NCI-H1048 (cell line): ENCODE measurements at places on chromosomes 2 and 18.

GRCh38 chr2:207288628-207289027 is 122.9 kb upstream of the KLF7 start:
- no peak for DNase-seq

GRCh38 chr18:41263956-41264355 is 691.1 kb upstream of the PIK3C3 start:
- DNase-seq, result no peak

- DNase-seq, result no peak
Observed at GRCh38 chr2:104854498-104855220, 744 bp downstream of the POU3F3 start.

DNA sequence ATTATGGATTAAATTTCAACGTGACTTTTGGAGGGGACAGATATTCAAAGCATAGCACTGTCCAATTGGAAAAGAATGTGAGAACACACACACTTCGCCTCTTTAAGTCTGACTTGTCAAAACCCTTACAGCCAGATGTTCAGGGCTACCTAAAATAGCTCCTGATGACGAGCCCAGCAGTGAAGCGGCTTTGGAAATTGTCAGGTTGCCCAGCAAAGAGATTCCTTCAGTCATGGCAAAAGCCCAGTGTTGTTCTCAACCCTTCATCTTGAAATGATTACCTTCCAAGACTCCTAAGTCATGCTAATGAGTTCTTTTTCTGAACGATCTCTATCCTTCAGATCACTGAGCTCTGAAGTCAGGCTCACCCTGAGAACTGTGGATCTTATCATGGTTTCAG is 436.6 kb downstream of the LRATD1 start:
- DNase-seq, result no peak

- no peak for DNase-seq
Observed at GRCh38 chr2:195732574-195732973, 75.5 kb downstream of the SLC39A10 start.

DNA sequence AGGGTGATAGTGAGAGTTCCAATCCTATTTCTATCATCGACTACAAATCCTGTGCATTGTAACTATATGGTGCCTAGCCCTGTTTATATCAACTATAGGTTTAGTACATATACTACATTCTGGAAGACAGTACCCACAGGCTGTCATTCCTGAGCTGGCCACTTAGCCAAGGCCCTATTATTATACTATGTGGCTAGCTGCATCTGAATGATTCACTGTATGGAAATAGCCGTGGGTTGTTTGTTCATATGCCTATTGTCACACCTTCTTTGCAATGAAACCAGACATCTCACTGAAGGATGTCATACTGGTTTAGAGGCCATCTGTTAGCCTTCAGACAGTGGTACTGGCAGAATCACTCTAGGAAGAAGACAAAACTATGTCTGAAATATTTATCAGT is 62.3 kb upstream of the FSIP2 start:
- no peak for DNase-seq

DNA sequence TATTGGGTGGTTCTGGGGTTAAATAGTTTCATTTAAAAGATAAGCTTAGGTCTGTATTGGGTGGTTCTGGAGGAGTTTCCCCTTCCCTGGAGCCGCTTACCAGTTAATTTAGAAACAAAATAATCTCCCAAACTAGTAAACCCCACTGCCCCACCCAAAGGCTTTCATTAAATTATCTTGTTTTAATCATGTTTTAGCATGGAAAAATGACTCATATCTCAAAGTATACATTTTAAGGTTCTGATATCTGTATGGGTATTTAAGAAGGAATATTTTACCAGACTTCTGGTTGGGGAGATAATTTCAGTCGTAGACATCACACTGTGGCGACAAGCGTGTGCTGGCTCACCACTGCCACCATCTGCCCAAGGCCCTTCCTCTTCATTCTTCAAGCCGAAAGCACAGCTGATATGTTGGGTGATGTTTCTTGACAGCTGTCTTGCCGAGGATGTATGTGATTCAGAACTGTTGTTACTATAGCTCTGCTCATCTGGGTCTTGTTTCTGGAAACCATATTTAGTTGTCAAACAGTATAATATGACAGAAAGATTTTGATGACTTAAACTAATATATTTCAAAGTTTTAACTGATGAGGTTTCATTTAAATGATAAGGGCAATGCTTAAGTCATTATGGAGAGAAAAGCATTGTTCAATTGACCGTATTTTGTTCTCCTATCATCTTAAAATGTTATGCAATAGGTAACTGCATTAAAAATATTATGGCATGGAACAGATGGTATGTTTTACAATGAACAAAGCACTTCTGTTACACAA is 5.1 kb downstream of the FIGLA start:
- no peak for DNase-seq

DNA sequence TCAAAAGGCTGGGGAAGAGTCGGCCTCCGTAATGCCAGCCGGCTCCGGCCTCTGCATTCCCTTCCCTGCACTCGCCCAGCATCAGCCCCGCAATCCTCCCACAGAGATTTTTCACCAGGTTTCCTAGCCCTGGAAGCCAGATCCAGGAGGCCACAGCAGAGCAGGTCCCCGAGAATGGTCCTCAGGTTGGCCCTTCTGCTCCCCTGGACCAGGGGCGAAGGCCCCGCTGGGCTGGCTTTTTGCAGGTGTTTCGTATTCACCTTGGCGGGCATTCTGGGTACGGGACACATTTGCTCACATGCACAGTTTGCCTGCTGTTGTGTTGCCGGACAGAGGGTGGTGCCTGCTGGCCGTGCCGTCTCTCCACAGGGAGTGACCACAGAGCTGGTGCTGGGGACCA is 309.5 kb downstream of the NDUFA10 start:
- DNase-seq, result no peak

GRCh38 chr2:186862869-186863709 is 14.1 kb upstream of the ZSWIM2 start:
- no peak for DNase-seq

GRCh38 chr18:21230436-21230835 is 11.6 kb upstream of the GREB1L start:
- DNase-seq, result no peak

GRCh38 chr2:75453384-75454240 is 107.1 kb downstream of the EVA1A start:
- no peak for DNase-seq

DNA sequence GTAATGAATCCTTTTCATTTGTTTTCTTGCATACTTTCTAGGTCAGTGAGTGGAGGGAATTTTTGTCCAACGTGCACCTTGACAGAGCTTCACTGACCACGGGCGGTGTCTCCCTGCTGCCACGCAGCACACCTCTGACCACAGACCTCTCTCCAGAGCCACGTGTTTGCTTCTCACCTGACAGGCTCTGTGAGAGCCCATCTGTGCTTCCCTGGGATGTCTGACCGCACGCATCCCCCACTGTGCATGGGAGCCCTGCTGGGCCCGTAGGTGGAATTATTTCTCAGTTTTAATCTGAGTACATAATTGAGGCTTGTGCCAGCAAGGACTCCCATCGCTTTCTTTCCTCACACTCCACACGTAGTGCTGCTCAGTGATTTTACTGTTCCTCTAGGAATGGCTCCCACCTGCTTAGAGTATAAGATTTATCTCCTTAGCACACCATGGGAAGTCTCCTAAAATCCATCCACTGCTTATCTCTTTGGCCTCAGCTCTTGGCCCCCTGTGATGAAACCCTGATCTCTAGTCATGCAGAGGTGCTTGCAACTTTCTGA is 482.6 kb downstream of the TSN start:
- DNase-seq, result no peak

- DNase-seq, result no peak
Observed at GRCh38 chr2:223594831-223595230, 7.3 kb downstream of the SCG2 start.

DNA sequence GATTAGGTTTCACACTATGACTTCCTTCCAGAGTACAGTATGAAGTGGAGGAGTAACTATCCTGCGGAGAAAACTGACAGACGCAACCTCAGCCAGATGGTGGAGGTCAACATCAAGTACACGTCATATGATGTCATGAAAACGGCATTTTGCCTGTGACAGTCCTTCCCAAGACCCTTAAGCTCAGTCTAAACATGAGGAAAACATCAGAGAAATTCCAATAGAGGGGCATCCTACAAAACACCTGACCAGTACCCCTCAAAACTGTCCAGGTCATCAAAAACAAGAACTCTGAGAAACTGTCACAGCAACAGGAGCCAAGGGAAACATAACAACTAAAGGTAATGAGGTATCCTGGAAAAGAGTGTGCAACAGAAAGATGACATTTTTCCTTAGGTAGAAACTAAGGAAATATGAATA is 1.7 kb downstream of the RNU4ATAC start:
- DNase-seq, result no peak

GRCh38 chr2:53182601-53183000 is 585.0 kb upstream of the CHAC2 start:
- no peak for DNase-seq

GRCh38 chr2:46082531-46083485 is 214.4 kb upstream of the EPAS1 start:
- DNase-seq, result no peak

- no peak for DNase-seq
Observed at GRCh38 chr2:240996834-240997140, 1.6 kb upstream of the SNED1 start.

DNA sequence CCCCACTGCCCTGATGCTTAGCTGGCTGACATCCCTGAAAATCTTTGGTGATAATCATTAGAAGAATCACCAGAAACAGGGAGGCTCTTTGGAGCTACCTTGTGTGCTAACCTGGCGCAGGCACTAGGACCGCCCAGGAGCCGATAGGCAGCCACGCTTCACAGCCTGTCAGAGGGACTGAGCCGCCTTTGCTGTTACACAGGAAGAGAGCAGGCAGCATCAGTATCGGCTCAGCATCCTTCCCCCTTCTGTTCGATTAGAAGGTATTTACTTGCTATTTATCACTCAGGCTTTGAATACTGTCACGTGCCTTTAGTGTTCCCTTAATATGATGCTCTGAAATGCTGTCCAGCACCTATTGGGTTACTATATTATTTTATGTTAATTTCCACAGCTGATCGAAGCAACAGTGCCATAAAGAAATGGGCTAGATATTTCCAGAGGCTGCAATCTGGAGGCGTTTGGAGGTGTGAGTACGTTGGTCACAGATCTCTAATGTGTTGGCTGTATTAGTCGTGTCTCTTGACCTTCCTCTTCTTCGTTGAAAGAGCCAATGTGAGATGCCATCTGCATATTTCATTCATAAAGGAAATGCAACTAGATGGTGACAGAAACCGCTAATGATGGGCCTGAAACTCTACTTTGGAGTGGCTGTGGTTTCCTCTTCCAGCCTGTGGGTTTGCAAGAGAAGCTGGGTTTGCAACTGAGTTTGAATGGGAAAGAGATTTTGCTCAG is 110.4 kb upstream of the RAB27B start:
- DNase-seq, result no peak

GRCh38 chr2:25341011-25341727 is 556 bp downstream of the DNMT3A start:
- DNase-seq, result no peak

DNA sequence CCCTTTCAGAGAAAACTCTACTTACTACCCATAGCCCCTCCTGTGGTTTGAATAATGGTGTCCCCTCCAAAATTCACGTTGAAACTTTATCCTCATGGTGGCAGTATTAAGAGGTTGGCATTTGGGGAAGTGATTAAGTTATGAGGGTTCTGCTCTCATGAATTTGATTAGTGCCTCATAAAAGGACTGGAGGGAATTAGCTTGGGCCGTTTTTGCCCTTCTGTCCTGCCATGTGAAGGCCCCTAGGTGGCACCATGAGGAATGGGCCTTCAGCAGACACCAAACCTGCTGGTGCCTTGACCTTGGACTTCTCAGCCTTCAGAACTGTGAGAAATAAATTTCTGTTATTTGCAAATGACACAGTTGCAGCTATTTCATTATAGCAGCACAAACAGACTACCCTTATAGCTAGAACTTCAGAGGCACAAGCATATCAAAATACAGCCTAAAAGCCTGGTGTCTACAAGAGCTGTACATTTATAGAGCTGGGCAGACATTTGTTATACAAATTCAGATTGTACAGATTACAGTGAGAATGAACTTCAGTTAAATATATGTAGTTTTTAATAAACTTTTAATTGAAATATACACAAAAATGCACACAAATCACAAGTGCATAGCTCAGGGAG is 2.6 kb upstream of the PTPN2 start:
- no peak for DNase-seq

- DNase-seq, result no peak
Observed at GRCh38 chr2:240636563-240637115, 11.4 kb downstream of the GPR35 start.

GRCh38 chr2:67838205-67838604 is 224.6 kb downstream of the C1D start:
- no peak for DNase-seq

GRCh38 chr2:58182527-58182926 is 58.6 kb downstream of the FANCL start:
- DNase-seq, result no peak

- no peak for DNase-seq
Observed at GRCh38 chr2:63880625-63881024, 38.9 kb downstream of the UGP2 start.

DNA sequence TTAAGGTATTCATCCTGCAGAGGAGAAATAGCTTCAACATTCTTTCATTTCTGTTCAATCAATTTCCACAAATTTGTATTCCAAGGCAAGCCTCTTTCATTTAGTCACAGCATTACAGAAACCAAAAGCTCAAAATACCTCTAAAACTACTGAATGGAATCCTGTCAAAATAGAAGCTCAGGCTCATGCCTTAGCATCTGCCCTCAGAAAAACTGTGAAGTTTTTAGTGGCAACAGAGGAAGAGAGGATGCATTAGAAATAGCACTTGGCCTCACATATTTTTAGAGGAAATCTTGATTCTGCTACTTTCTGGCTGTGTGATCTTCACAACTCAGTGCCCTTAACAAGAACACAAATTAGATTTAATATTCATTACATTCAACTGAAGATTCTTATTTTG is 69.1 kb upstream of the GALNT13 start:
- DNase-seq, result no peak

GRCh38 chr2:122433123-122433754 is 677.8 kb downstream of the TSN start:
- DNase-seq, result no peak

DNA sequence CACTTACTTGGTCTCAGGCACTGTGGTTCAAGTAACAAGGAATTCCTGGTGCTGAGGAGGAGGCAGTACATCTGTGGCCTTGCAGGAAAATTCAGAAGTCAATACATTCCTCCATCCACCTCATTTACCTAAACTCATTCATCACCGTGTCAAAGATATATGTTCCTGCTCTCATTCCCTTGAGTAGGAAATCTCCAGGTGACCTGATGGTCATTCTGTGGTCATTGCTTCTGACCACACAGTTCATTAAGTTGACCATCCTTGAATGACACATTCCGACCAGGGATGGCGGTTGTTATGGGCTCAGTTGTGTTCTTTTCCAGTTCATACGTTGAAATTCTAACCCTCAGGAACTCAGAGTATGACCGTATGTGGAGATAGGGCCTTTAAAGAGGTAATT is 2.1 kb upstream of the STK17B start:
- DNase-seq, result no peak

GRCh38 chr2:150100336-150100735 is 387.1 kb downstream of the RND3 start:
- no peak for DNase-seq

GRCh38 chr2:127739800-127740199 is 38.5 kb downstream of the SFT2D3 start:
- no peak for DNase-seq
